Aorta (tissue), 5 donors: ENCODE measurements at places on chromosomes 2 and 18. TPM values are rescaled to one million over a fixed set of nuclear protein-coding genes. Genes with fewer than 3 reads are reported as not detected.

DNA sequence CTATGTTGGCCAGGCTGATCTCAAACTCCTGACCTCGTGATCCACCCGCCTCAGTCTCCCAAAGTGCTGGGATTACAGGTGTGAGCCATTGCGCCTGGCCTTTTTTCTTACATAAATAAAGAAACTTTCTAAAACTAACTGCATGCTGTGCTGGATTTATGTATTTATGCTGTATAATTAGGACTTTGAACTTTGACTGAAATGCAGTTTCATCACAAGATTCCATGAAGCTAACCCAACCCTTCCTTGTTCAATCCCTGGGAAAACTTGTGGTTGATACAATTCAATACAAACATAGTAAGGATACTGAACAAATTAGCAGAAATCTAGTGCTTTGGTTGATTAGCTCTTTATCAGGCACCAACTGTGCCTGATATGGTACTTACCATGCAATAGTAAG, 20.9 kb upstream of the SLC35F5 start:
- H3K4me3 ChIP-seq: no peak overlapping the region
- no peak for DNase-seq
- no peaks in the 10 kb centered on the region for H3K36me3 ChIP-seq
- no peaks in the 10 kb centered on the region for H3K4me1 ChIP-seq
- H3K27ac ChIP-seq: no peak overlapping the region
- no peaks in the 10 kb centered on the region for H3K27me3 ChIP-seq

The KCNK3 gene
- 14.7 TPM for total RNA-seq

GRCh38 chr2:9206991-9207640, 504 bp downstream of the ASAP2 start:
- no peaks in the 10 kb centered on the region for H3K4me1 ChIP-seq
- H3K4me3 ChIP-seq: peak overlapping the region; percentile 87
- H3K36me3 ChIP-seq: no peaks in the 10 kb centered on the region
- H3K27ac ChIP-seq: peak overlapping the region; percentile 90
- no peaks in the 10 kb centered on the region for H3K27me3 ChIP-seq

The DNAJC5G gene
- total RNA-seq: not detected

GRCh38 chr18:76982038-76982437, 150.5 kb downstream of the MBP start:
- H3K36me3 ChIP-seq: no peaks in the 10 kb centered on the region
- H3K4me3 ChIP-seq: no peak overlapping the region
- H3K4me1 ChIP-seq: no peaks in the 10 kb centered on the region

DNA sequence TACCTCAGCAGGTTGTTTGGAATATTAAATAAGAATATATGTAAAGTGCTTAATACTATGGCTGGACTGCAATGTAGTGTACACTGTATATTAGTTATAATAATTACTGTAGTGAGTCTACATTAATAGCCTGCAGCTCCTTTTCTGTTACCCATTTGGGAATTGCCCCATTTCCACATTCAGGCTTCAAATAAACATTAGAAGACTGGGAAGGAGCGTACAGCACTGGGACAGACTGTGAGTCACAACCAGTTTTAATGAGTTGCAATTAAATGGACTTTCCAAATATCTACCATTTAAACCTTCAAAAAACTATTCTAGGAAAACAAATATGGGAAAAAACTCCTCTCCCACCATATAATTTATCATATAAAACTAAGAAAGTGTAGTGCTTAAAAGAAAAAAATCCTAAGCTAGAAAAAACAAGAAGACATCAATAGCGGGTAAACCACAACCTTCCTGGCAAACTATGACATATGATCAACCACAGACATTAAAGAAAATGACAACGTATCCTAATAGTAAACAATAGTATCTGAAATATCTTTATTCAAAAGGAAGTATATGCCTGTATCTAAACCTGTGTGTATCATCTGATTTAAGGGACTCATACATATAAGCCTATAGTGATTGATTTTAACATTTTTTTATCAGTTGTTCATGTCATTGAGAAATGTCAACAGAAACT, 86.1 kb downstream of the TRIP12 start:
- H3K4me1 ChIP-seq: peaks cover 6% of the 10 kb centered on the region
- no peak overlapping the region for H3K27ac ChIP-seq
- H3K27me3 ChIP-seq: no peaks in the 10 kb centered on the region
- H3K36me3 ChIP-seq: no peaks in the 10 kb centered on the region
- H3K4me3 ChIP-seq: no peak overlapping the region
- DNase-seq: no peak

The MTCL1 gene
- 14.2 TPM for total RNA-seq

The TMEM178A gene
- 5.0 TPM for total RNA-seq

DNA sequence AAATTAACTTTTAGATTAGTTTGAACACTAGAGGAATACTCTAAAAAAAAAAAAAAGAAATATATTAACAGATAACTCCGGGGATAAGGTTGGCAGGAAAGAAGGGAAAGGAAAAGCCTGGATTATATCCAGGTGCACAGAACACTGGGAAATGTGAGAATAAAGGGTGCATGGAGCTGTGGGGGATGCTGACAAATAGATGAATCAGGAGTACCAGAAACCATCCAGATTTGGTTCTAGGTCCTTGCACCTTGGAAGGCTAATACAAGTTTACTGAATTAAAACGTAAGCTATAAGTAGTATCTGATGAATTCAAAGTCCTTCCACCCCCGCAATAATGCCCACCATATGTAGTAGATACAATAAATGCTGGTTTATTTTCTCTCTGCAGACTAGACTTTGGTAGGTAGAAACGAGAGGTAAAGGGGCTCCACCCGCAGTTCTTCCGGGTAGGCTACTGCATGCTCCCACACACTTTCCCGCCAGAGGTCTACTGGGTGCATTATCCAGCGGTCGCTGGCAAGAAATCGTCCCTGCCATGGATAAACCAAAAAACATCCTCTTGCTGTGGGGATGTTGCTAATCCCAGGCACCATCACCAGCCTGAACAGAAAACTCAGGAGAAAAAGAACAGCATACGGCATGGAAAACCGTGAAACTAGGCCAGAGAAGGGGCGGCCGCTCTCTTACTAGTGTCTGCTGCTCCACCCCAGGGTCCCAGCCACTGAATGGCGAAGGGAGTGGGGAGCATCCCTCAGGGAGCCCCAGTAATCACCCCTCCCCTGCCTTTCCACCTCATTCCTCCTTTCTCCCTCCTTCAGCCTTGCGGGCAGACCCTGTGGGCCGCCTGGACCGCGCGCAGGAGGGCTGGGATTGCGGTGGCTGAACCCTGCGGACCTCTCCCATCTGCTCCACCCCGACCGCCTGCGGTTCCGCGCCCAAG, 1.5 kb downstream of the CNRIP1 start:
- peak; percentile 76 for DNase-seq
- H3K36me3 ChIP-seq: no peaks in the 10 kb centered on the region
- H3K27ac ChIP-seq: no peak overlapping the region
- no peaks in the 10 kb centered on the region for H3K4me1 ChIP-seq
- no peaks in the 10 kb centered on the region for H3K27me3 ChIP-seq
- H3K4me3 ChIP-seq: peak overlapping the region; percentile 33
